GM13977 (cell line): ENCODE measurements at places on chromosomes 16 and 17.

DNA sequence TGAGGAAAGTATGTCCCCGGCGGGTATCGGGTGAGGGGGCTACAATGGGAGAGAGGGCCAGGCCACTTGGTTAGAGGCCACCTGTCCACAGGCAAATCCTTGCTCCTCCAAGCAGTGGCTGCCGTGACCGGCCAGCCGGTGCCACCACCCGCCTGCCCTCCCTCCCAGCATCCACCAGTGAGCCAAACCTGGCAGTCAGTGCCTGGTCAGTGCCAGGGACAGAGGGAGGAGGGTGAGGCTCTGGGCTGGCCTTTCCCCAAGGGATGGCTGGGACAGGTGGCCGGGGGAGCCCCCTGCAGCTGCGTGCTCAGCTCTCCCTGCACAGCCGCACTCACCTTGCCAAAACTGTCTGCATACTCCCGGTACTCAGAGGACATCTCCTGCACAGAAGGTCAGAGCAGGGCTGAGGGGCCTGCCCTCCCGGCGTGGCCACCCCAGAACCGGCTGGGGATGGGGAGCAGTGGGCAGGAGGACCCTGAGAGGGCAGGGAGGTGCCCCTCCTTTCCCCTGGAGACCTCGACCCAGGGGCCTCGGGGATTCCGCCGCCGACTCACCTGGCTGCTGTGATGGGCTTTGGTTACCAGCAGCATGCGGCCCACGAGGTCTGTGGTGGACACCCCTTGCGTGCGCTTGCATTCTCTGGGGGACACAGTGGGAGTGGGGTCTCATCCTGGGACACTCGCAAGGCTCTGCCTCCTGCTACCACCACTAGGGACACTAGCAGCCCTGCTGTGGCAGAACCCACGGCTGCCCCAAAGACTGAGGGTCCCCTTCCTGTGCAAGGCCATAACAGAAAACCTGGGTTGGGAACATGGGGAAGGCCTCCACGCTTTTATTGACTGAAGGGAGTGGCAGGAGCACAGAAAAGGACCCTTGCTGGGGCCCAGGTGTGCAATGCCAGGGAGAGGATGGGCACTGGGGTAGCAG, 3.7 kb downstream of the PCYT2 start:
- no peak for DNase-seq

GRCh38 chr16:54444851-54445458, 158.4 kb upstream of the IRX3 start:
- DNase-seq = no peak

DNA sequence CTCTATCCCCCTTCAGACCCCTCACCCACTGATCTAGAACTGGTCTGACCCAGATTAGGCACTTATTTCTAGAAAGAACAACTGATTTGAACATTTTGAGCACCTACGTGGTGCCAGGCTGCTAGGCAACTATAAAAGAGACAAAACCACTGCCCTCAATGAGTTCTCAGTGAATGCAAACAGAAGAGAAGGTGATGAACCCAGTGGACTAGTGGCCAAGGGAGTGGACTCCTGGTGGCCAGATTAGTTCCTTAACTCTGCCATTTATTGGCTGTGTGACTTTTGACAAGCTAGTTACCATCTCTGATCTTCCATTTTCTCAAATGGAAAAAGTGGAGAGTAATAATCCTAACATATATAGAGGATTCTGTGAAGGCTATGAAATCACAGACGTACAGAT, 259.1 kb upstream of the SALL1 start:
- no peak for DNase-seq

DNA sequence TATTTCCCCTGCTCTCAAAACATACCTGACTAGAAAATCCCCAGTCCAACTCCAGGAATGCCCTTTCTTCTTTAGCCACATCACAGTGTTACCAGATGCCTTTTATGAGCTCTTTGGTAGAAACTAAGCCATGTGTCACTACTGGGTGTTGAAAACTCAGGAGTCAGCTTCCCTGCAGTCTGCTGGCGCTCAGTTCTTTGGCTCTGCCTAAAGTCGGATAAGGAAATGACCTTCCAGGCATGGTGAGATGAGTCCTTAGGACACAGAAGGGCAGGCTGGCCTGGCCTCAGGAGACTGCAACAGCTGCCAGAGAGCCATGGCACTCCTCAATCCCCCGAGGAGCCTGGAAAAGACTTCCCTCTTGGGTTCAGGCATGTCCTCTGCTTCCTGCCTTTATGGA, 89.1 kb downstream of the CDH13 start:
- no peak for DNase-seq

GRCh38 chr16:78902321-78902720, 698.2 kb downstream of the MAF start:
- no peak for DNase-seq

GRCh38 chr16:88385831-88386815, 3.4 kb downstream of the ZNF469 start:
- DNase-seq = no peak

DNA sequence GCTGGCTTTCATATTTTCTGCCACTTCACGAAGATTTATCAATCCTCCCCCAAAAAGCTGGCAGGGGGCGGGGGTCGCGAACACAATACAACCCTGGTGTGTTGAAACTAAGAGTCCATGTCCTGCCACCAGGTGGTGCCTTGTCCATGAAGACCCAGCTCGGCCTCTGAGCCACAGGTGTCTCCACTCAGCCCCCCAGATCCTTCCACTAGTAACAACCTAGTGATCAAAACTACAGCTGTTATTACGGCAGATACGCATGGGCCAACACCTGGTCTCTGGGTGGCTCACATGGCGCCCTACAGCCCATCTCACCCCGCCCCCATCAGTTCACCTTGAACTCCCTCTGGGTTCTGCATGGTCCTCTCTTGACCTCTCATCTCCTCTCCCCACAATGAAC, 27.7 kb downstream of the USP7 start:
- no peak for DNase-seq

DNA sequence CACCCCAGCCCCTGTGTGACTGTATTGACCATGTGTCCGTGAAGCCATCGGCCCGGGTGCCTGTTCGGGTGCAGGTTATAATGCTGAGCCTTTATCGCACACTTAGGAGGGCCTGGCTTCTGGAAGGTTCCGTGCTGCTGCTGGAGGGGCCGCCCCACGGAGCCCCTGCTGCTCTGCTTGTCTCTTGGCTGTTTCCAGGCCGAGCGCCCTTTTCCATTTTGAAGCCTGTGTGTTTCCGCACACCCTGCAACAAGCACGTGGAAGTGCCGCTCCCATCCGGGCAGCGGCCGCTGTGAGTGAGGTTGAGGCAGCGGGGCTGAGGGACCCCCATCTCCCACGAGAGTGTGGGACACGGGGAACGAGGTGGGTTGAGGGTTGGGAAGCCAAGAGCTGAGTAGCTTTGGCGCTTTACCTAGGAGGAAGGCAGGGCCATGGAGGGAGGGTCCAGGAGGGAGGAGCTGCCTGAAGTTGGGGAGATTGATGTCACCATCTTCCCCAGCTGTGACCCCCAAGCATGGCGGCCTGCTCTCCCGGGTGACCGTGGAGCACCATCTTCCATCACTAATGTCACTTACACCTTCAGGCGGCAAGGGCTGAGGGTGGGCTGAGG, 200.1 kb upstream of the GSE1 start:
- no peak for DNase-seq

GRCh38 chr16:47229053-47230050, 85.6 kb upstream of the NETO2 start:
- no peak for DNase-seq

- DNase-seq = peak; percentile 16
Observed at GRCh38 chr16:3089717-3090592, 9.1 kb downstream of the ZSCAN10 start.

- no peak for DNase-seq
Observed at GRCh38 chr16:54879681-54880080, 51.0 kb upstream of the IRX5 start.

- DNase-seq = no peak
Observed at GRCh38 chr17:21296097-21297025, 11.8 kb downstream of the MAP2K3 start.

- DNase-seq = peak; percentile 56
Observed at GRCh38 chr16:87380881-87381280, 2.7 kb downstream of the FBXO31 start.

- DNase-seq = peak; percentile 73
Observed at GRCh38 chr16:50666658-50667496, 14.2 kb downstream of the SNX20 start.

DNA sequence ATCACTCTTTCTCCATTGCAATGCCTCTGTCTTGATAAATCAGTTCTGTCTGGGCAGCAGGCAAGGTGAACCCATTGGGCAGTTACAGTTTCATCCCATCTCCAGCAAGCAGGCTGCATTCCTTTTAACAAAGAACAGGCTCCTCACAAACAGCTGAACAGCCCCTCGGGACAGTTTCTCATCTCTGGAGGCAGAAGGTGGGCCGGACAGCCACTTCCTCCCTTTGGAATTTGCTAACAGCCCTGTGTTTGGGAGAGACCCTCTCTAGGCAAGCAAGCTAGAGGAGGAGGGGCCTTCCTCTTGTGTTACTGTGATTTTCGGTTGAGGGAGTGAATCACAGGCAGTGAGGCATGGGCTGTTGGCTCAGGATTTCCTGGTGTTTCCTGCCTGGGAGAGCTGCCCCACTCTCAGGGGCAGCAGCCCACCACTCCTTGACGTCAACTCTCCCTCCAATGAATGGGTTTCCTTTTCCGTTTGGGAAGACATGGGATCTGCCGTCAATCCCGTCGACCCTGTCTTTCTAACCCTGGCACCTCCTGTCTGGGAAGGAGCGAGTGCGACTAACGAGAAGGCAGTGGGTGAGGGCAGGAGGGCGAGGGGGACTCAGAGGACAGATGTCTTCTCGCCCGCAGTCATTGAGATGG, 3.7 kb upstream of the PGS1 start:
- no peak for DNase-seq

GRCh38 chr16:64074706-64075105, 1047.2 kb downstream of the CDH11 start:
- no peak for DNase-seq

- no peak for DNase-seq
Observed at GRCh38 chr16:1163567-1164055, 10.7 kb downstream of the CACNA1H start.
